Bone marrow (tissue), 2 donors: ENCODE measurements at places on chromosomes 7 and 10.

DNA sequence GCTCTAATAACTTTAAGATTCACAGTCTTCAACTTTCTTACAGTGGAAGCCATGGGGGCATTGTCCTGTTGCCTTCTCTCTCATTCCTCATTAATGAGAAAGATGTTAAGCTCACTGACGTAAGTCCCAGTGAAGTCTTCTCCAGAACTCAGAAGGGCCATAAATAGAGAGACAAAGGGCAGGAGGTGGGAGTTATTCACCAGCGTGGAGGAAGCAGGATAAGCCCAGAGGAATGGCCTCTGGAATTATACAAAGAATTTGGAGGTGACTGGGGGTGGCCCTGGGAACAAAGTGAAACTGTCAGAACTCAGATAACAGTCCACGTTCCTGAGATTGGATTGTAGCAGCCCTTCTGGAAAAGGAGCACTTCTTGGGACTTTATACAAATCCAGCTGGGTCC, 52.4 kb downstream of the SORBS1 start:
- no peak for DNase-seq

DNA sequence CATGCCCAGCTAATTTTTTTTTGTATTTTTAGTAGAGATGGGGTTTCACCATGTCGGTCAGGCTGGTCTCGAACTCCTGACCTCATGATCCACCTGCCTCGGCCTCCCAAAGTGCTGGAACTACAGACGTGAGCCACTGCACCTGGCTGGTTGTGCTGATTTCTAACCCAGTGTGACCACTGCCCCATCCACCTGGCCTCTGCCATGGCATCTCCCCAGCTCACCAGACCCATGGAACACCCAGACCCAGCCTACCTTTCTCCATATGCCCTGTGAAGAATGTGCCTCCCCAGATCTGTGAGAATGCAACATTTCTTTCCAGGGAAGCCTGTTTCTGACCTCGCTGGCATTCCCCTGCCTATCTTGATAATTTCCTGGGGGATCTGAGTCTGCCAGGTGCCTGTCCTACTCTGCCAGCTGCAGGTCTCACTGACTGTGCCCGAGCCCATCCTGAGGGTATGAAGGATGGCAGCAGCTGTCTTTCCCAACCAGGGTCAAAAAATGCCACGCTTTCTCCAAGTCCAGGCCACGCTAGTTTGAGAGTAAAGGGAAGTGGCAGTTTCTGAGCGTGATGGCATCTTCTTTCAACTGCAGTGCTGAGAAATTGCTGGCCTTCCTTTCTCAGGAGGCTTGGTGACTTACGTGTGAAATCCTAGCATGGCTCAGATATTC, 324.4 kb upstream of the ZNF32 start:
- no peak for DNase-seq

DNA sequence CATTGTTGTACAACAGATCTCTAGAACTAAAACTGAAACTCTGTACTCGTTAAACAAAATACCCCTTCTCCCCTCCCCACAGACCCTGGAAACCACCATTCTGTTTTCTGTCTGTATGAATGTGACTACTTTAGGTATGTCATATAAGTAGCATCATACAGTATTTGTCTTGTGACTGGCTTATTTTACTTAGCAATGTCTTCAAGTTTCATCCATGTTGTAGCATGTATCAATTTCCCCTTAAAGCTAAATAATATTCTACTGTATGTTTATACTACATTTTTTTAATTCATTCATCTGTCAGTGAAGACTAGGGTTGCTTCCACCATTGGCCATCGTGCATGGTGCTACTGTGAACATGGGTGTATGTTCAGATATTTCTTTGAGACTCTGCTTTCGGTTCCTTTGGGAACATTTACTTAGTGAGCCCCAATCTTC, 71.2 kb upstream of the RPA3 start:
- DNase-seq = no peak

DNA sequence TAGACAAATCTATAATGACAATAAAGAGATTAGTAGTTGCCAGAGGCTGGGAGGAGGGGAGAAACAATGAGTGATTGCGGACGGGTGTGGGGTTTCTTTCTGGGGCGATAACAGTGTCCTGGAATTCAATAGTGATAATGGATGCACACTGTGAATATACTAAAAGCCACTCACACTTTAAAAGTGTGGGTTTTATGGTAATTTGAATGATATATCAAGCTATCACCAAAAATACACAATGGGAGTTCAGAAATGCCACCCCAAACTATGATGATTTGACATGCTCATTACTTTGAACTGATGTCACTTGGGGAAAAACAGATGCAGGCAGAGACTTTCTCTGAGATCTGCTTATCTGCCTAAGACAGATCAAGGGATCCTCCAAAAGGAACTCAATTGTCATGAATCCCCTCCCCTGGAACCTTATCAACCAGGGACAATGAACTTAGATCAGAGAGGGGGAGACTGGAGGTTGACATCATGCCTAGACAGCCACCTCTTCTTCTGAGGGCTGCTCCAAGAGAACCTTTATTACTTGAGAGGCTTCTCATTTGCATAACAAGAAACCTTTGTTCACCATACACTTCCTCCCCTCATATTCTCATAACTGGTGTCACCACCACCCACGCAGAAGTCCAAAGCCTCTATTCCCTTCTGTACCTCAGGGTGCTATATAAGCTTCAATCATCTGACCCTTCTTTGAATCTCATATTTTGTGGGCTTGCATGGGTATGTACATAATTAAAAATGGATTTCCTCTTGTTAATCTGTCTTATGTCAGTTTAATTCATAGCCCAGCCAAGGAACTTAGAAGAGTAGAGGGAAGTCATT, 14.8 kb upstream of the ZC3HAV1 start:
- no peak for DNase-seq

DNA sequence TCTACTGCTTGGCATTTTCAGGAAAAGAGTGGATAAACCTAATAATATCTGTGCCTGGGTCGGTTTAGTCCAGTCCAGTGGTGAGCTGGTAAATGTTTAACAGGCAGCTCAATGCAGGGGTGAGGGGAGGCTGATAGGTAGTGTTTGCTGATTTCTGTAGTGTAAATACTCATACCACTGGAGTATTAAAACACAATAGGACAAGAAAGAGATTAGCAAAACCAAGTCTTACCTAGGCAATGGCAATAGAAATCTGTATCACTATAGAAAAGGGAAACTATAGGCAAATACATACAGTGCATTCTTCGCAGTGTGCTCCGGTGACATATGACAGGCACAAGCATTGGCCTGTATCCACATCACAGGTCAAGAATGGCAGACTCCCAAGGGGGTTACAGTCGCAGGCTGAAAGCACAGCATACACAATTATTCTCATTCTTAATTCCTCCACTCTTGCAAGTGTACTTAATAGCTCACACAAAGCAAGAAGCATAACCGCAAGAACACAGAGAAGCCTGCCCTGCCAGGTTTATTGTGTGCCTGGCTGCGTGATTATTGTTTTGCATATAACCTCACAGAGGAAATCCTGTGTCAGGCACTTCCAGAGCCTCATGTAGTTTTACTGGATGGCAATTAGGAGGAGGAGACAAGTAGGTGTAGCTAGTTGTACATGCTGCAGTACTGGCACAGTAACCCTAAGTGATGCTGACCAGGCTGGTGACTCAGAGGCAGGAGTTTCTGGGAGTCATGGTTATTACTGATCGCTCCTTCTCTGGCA, 35.0 kb downstream of the LAMB4 start:
- no peak for DNase-seq

DNA sequence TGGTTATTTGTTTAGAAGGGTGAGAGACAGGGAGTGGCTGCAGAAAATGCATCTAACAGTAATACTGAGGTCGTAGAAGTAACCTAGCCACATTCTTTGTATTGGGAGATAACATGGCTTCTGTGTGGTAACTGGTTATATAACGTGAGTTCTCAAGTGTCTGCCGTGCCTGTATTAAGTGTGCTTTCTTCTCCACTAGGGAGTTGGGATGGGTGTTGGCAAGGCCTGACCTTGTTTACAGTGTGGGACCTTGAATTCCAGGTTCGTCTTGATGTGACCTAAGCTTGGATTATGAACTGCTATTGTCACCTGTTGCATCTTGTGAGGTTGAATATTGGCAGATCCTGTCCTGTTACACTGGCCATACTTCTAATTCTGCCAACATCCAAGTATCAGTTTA, 145.3 kb upstream of the NAMPT start:
- DNase-seq = no peak

GRCh38 chr10:3472287-3473051, 299.9 kb upstream of the PITRM1 start:
- peak; percentile 6 for DNase-seq

- DNase-seq = no peak
These were observed 15.8 kb downstream of the BTBD16 start for GRCh38 chr10:122286867-122287266.

- DNase-seq = peak; percentile 60
These were observed 811 bp downstream of the RGS10 start for GRCh38 chr10:119541459-119542356.

DNA sequence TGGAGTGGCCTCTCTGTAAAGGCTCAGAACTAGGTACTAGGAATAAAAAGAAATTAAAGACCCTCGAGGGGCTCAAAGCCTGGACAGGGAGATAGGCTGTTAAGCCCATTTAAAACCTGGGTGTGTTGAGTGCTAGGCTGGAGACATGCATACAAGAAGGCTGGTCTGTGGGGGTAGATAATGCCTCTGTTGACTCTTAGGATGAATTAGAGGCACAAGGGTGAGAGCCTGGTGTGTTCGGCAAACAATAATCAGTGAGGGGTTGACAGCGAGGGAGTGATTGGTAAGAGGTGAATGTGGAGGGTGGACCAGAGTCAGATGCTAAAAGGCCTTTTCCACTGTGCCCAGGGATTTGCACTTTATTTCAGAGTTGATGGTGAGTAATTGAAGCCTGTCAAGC, 12.7 kb downstream of the GSTO2 start:
- DNase-seq = no peak

GRCh38 chr10:114431414-114432135, 27.3 kb upstream of the AFAP1L2 start:
- DNase-seq = no peak

DNA sequence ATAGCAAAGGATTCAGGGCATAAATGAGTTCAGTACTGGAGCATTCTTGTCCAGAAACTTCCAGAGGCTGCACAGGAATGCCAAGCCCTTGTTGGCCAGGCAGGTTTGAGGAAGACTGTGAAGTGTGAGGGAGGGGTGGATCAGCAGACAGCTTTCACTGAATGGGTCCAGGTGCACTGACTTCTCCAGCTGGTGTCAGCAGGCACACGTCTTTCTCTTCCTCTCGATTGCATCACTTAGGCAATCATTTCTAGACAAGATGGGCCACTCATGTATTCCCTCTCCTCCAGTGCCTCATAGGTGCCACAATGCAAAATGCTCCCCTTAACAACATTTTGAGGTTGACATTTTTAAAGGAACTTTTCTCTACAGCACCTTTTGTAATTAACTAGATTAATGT, 15.6 kb upstream of the PLEKHS1 start:
- DNase-seq = no peak

- no peak for DNase-seq
These were observed 420.5 kb upstream of the FOXK1 start for GRCh38 chr7:4261601-4261960.

GRCh38 chr10:34504534-34504933, 310.6 kb downstream of the PARD3 start:
- DNase-seq = no peak

GRCh38 chr7:48540746-48541145, 369.5 kb downstream of the ABCA13 start:
- DNase-seq = no peak

DNA sequence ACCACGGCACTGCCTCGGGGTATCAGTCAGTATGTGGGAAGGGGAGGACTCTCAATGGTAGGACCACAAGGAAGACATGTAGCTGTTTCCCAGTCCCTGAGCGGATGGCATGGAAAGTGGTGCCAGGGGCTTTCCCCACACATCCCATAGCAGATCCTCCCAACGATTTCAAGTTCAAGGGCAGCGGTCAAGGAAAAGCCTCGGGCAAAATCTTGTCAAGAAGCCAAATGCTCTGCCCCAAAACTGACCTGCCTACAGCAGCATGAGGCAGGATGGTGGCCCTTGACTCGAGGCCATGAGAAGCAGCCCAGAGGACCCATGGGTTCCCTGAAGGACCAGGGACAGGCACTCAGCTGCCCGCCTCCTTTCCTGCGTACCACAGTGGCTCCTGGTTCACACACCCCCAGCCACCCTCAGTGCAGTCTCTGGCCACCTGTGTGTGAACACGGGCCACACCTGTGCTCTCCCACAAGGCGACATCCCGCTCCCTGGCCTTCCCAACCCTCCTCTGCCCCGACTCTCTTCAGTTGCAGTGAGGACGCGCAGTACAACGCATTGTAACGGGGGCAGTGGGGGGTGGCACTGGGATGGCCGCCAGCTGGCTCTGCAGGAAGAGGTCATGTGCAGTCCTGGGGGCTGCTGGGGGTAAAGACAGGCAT, 43.6 kb downstream of the CTBP2 start:
- DNase-seq = no peak

DNA sequence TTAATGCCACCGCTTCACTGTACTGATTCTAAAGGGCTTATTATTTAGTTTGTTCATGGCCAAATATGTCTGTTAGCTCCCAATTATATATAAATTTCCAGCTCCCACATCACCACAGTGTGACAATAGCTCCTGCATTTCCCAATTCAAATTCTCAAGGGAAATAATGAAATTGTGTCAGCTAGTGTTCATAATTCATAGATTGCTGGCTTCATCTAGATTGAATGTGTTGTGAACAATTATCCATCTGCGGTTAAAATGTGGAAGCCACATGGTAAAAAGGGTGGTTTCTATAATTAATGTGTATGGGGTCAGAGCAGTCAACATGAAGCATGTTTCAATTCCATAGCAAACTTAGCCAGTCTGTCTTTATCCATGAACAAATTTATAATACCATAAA, 154.3 kb downstream of the SEMA3E start:
- no peak for DNase-seq

DNA sequence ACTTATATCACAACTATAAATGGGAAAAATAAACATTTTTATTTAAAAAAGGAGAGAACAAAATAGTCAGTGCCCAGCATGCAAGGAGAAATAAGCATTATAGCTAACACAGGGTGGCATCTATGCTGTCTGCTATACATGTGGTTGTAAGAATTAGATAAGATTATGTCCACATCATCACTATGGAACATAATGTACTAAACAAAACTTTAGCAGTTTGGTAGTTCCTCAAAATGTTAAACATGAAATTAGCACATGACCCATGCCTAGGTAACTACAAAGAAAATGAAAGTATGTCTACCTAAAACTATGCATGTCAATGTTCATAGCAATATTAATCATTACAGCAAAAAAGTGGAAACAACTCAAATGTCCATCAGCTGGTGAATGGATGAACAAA, 28.7 kb upstream of the RUFY2 start:
- peak; percentile 44 for DNase-seq

DNA sequence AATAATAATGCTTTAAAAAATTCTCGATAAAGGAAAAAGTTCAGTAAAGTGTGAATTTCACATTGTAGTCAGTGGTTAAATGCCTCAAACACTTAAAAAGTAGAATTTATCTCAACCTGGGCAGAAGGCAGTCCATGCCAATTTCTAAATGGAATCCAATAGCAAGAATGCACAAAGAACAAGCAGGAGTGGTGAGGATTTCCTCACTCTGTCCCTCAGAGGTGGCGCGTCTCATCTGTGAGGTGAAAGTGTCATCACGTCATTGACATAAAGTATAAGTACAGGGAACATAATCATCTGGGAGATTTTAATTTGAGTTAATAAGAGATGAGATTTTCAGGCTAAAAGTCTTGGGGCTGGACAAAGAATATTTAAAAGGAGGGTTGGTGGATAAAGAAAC, 10.0 kb upstream of the PRKCQ start:
- DNase-seq = no peak
